ENCODE measurements at places on chromosomes 1 and 21.

GRCh38 chr21:41321211-41321907 is 4.8 kb downstream of the FAM3B start:
- no peak for DNase-seq

GRCh38 chr1:151377150-151377884 is 4.8 kb upstream of the SELENBP1 start:
- no peak for DNase-seq

- DNase-seq: no peak
Observed at GRCh38 chr1:30366199-30366598, 357.2 kb downstream of the MATN1 start.

DNA sequence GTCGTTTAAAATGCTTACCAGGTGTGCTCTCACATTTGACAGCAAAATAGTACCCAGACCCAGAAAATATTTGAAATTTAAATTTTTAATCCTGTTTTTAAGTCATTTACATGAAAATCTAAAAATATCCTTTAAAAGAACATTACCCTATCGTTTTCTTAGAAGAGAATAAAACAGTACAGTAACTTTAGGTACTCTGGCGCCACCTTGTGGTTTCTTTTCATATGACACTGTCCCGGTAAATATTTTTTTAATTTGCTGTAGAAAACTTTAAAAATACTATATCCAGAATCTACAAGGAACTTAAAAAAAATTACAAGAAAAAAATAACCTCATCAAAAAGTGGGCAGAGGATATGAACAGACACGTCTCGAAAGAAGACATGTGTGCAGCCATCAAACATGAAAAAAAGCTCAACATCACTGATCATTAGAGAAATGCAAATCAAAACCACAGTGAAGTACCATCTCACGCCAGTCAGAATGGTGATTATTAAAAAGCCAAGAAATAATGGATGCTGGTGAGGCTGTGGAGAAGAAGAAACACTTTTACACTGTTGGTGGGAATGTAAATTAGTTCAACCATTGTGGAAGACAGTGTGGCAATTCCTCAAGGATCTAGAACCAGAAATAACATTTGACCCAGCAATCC is 129.2 kb downstream of the RGS21 start:
- no peak for DNase-seq

GRCh38 chr1:170068923-170069322 is 5.6 kb downstream of the KIFAP3 start:
- DNase-seq: no peak

DNA sequence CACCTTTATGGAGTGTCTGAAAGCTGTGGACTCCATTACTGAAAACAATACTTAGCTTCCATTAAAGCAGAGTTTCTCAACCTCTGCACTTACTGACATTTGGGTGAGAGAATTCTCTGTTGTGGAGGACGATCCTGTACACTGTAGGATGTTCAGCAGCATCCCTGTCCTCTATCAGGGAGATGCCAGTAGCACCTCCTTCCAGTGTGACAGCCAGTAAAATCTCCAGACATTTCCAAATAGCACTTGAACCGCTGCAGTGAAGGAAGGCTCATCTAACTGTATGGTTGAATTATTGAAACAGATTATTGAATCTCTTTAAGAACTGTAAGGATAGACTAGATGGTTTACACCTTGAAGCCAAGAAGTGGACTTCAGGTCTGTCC is 3.1 kb downstream of the PRDM2 start:
- no peak for DNase-seq

GRCh38 chr1:231563247-231563646 is 34.8 kb downstream of the TSNAX start:
- DNase-seq: no peak

GRCh38 chr1:15011661-15012060 is 141.9 kb upstream of the TMEM51 start:
- DNase-seq: no peak

DNA sequence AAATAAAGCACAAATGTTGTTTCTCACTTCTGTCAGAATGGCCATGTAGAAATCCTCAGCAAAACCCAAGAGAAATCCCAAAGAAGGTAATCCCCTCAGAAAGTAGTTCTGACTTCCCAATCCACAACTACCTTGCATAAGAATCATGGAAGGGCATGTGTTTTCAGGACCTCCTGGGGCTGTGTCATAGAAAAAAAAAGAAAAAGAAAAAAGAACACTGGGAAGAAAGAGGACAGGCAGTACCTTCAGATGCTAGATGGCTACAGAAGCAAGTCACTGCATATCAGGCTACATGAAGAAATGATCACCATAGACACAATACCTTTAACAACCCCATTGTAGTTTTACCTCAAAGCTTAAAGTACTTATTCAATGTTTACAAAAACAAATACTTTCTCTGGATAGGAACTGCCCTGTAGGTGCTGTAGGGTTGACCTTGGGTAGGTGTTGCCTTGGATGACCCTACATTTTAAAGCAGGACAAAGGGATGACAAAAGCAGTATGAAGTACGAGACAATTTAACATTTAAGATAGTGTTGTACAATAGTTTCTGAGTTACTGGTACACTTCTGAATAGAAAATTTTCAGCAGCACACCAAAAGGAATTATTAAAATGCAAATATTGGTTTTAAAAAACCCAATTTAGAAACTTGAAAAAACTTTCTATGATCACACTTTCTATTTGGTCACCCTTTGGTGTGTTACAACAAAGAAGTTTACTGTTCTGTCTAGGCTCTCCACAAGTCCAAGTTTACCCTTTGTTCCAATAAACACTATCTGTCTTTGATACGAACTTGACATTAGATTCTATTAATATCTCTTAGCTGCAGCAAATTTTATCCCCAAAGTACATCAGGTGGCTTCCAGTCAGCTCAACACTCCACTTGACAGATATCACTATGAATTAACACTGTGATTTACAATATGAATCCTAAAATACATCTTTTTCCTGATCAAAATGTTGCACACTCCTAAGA is 5.0 kb downstream of the TRIT1 start:
- no peak for DNase-seq

DNA sequence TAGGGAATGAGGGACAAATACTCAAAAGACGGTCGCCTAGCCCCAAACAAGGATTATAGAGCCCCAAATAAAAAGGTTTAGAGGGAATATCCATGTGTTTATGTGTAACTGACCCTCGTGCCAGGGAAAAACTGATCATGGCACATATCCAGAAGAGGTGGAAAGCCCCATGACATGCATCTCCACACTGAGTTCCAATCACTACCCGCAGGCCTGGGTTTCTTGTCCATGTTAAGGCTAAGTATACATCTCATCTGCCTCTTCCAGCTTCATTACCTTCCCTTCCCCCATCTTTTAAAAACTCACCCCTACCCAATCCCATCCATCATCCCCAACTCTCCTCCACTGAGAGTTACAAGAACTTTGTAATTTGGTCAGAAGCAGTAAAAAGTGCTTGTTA is 15.2 kb downstream of the GADD45A start:
- no peak for DNase-seq

- DNase-seq: no peak
Observed at GRCh38 chr1:29546496-29546895, 310.2 kb downstream of the PTPRU start.

DNA sequence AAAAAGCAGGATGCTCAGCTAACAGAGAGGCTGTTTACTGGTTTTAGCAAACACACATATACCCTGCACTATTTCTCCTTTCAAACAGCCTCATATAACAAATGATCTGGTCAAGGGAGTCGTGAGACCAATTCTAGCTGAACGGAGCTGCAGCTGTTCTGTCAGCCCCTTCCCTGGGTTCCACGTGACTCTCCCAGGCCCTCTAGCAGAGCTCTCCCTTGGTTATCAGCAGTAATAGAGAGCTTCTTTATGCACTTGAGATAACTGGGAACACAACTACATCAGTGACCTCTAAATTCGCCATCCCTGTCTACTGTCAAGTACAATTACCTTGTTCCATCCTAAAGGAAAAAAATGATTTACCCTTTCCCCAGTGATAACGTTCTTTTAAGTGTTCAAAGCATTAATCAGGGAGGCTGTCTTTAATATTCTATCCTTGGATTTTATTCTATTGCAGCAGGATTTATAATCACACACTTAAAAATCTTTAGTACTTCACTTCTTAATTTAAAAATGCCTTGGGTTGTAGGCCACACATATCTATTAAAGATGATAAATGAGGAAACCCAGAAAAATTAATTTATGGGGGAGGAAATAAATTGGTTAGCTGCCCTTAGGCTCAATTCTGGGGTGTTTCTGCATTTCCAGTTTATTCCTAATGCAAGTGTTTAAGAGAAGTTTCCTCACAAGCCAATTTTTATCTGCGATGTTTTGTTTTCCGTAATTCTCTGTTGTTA is 28.2 kb downstream of the PTGER3 start:
- no peak for DNase-seq

GRCh38 chr1:218865591-218865990 is 308.1 kb upstream of the LYPLAL1 start:
- peak; percentile 11 for DNase-seq

- no peak for DNase-seq
Observed at GRCh38 chr1:241972703-241973369, 15.3 kb downstream of the BECN2 start.

DNA sequence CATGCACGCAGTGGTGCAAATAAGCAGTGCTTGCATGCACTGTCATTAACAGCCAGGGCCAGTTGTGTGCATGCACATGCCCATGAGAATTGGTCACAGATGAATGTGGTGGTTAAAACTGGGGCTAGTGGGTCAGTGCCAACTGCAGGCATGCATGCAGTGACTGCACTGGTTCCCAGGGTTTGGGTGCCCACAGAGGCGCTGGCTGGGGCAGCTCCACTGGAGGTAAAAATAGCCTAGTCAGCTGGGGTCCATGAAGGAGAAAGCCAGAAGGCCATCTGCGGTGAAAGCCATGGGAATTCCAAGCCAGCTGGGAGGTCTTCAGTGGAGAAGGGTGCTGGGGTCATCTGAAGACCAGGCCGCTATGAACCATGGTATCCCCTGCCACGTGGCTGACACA is 70.2 kb downstream of the SLC5A9 start:
- no peak for DNase-seq

DNA sequence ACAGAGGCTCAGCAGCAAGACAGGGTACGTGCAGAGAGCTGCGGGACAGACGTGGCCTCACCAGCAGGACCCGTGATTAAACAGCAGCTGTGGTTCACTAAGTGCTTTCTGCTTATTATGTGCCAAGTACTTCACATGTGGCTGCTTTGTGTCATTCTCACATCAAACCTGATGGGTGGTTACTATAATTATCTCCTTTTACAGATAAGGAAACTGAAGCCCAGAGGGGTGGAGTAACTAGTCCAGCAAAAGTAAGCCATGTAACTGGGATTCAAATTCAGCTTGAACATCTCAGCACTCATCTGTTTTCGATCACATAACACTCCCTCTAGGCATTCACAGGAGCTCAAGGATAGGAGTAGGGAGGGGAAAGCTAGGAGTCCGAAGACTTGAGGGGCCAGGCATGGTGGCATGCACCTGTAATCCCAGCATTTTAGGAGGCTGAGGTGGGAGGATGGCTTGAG is 50.8 kb upstream of the CLIC4 start:
- DNase-seq: no peak

DNA sequence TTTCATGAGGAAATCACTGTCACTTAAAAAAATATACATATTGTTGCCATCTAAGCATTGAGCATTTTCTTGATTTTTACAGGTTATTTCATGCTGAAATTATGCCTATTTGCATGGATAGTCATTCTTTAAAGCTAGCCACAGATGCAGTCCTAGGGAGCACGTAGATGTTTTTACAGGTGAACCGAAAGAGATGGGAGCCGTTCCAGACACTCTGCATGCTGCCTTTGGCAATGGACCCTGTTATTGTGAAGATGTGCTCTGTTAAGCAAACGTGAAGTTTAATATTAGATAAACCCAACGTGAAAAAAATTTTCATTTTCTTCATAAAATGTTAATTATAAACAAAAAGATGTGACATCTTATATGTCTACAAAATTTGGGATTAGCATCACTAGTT is 7.1 kb downstream of the PROX1 start:
- DNase-seq: no peak

DNA sequence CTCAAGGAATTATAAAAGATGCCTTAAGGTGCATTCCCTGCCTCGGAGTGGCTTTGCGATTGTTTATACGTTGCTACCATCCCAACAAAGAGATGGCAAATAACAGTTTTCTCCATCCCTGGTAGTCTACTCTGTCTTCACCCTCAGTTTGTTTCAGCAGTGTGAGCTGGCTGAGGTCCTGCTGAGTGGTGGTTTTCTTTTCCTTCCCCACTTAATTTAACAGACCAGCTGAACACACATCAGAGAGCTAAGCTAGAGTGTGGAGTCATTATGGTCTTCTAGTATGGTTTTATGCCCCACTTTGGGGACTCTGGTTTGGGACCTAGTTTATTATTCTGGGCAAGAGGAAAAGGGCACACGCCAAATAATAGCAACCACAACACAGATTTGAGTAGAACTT is 2.2 kb downstream of the PIGV start:
- no peak for DNase-seq

GRCh38 chr1:60049188-60049587 is 24.4 kb downstream of the C1orf87 start:
- DNase-seq: no peak

DNA sequence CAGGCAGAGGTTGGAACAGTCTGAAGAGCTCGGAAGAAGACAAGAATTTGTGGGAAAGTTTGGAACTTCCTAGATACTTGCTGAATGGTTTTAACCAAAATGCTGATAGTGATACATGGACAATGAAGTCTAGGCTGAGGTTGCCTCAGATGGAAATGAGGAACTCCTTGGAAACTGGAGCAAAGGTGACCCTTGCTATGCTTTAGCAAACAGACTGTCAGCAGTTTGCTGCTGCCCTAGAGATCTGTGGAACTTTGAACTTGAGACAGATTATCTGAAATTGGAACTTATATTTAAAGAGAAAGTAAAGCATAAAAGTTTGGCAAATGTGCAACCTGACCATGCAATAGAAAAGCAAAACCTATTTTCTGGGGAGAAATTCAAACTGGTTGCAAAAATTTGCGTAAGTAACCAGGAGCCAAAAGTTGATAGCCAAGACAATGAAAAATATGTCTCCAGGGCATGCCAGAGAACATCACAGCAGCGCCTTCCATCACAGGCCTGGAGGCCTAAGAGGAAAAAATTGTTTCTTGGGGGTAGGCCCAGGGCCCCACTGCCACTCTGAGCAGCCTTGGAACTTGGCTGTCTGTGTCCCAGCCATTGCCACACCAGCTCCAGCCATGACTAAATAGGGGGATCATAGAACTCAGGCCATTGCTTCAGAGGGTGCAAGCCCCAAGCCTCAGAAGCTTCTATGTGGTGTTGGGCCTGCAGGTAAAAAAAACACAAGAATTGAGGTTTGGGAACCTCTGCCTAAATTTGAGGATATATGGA is 675.3 kb downstream of the LTN1 start:
- no peak for DNase-seq

- no peak for DNase-seq
Observed at GRCh38 chr1:48530727-48531351, 58.8 kb upstream of the SPATA6 start.

DNA sequence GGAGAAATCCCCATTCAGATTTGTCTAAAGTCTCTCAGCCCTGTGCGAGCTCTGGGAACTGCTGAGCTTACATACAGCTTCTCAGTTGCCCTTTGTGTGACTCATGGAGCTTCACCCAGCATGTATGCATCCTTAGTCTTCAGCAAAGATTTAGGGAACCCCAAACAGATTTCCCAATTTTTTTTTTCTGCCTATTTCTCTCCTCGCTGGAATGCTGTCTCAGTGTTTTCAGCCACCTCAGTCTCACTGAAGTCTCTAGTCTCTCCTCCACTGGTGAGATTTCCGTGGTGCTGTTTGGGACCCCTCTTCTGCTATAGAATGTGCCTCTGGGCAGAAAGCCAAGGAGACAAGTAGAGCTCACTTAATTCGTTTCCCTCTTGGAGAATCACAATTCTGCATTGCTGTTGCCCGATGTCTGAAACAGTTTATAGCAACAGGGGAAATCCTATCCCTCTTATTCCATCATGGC is 28.1 kb upstream of the TXLNA start:
- DNase-seq: no peak

- DNase-seq: no peak
Observed at GRCh38 chr21:29436143-29436542, 137.4 kb downstream of the BACH1 start.
